ENCODE measurements at places on chromosomes 7 and 10.

DNA sequence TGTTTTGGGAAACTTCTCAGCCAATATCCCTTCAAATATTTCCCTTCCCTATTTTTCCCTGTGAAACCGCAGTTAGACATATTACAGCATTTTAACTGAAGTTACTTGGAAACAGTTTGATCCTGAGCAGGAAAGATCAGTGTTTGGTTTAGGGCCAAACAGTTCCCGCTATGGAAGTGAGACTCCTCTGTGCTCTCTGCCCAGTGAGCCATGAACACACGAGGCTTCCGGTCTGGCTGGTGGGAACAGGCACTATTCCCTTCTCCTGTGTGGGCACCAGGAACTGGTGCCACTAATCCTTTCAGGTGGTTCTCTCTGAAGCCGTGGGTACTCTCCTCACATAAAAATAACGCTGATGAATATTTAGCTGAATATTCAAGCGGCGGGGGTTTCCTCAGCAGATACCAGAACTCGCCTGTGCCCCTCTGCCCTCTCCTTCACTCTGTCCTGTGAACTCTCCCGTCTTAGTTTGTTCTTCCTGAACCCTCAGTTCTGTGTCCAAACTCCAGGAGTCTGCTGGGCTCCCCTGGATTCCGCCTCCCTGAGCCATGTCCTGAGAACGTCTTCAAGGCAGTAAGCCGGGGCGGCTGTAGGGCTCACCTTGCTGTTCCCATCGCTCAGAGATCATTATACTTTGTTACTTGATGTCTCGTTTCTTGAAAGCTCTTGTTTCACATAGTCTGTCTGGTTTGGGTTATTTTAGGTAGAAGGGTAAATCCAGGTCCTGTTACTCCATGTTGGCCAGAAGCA, 25.7 kb downstream of the FOXL3 start:
- DNase-seq, result no peak

DNA sequence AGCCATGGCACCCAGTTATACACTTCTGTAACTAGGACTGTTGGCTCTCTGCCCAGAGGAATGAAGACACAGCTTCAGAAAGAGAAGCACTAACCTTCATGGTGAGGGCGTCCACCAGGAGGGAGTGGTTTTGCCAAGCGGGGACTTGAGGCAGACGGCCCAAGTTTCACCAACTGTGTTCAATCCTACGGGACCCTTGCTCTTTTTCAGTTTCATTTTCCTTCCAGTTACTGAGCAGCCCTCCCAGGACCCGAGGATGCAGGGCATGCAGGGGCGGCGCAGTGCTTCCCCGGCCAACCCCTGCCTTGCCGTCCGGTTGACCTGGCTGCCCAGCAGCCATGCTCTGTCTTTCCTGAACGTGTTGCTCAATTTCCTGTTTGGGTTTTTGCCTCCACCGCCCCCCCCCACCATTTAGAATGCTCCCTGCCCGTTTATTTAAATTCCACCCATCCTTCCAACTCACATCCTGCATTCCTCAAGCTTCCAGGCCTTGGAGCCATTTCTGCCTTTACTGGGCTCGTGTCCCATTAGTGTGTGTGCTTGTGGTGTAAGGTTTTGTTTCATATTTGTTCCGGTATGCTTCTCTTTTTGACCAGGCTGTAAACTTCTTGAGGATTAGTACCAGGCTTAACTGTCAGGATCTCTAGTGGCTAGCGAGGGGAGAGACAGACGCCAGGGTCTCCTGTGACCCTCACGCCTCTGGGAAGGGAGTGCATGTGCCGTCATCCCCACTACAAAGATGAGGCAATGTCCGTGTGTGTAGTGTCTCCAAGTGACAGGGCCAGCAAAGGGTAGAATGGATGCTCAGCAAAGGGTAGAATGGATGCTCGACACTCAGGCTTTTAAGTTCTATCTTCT, 31.6 kb downstream of the IL15RA start:
- peak; percentile 28 for DNase-seq

GRCh38 chr10:60384708-60385398, 4.8 kb downstream of the ANK3 start:
- no peak for DNase-seq

GRCh38 chr10:124068929-124069328, 24.5 kb downstream of the CHST15 start:
- DNase-seq, result no peak

All from small intestine (tissue), 16 donors.